ENCODE measurements at places on chromosomes 2 and 18. TPM values are rescaled to one million over a fixed set of nuclear protein-coding genes. Genes with fewer than 3 reads are reported as not detected.

IL18RAP gene
- total RNA-seq = 3.7 TPM

ALKAL2 gene
- not detected for total RNA-seq

DNA sequence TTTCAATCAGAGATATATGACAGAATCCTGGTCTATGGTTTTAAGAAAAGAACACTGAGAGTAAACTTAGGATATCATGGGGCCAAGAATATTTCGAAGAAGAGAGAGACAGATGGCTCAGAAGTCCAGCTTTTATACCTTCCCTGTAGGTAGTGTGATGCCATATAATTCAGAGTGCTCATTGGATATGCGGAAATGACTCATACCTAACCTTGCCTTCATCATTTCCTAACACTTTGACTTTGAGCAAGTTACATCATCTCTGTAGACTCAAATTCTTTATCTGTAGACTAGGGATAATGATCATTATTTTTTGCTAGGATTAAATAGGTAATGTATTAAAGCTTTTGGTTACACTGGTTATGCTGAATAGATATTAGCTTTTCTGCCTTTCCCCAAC lies 461.6 kb upstream of the CNTNAP5 start:
- no peak for ATAC-seq
- H3K4me3 ChIP-seq = no peak overlapping the region
- H3K36me3 ChIP-seq = no peaks in the 10 kb centered on the region
- no peaks in the 10 kb centered on the region for H3K4me1 ChIP-seq

DNA sequence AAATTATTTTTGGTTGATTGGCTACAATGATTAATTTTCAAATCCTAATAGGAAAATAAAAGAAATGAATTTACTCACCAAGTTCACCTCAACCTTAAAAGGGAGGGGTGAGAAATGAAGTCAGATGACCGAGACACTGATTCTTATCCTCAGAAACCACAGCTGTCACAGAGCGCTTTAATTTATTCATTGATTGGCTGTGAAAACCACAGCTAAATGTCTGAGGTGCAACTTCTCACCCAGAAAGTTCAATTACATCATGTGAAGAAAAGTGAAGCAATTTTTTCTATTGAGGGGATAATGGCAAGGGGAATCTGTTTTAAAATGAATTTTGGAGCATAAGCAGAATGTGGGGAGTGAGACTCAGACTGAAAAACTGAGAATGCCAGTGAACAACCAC lies 128.4 kb downstream of the RNF152 start:
- peak; percentile 84 for ATAC-seq
- H3K4me3 ChIP-seq = no peak overlapping the region
- H3K4me1 ChIP-seq = peaks cover 11% of the 10 kb centered on the region
- no peaks in the 10 kb centered on the region for H3K36me3 ChIP-seq
- H3K27me3 ChIP-seq = peaks cover 4% of the 10 kb centered on the region

DNA sequence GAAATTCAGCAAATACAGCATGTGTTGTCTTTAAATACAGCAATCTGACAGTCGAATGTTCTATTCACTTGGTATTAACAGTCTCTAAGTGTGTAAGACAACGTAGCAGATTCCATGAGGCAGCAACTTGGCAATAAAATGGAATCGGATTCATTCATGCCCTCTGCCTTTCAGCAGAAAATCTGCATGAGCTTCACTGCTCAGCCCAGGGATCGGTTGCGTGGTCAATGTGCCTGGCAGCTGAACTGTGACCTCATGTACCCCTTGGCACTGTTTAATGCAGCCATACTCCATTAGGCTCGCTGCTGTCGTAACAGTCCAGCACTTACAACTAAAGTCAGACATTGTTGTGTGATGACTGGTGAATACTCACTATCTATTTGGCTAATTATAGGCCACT lies 17.7 kb upstream of the RGPD4 start:
- no peaks in the 10 kb centered on the region for H3K27me3 ChIP-seq
- no peaks in the 10 kb centered on the region for H3K4me1 ChIP-seq
- no peak overlapping the region for H3K4me3 ChIP-seq
- no peak for ATAC-seq
- H3K36me3 ChIP-seq = no peaks in the 10 kb centered on the region

DNA sequence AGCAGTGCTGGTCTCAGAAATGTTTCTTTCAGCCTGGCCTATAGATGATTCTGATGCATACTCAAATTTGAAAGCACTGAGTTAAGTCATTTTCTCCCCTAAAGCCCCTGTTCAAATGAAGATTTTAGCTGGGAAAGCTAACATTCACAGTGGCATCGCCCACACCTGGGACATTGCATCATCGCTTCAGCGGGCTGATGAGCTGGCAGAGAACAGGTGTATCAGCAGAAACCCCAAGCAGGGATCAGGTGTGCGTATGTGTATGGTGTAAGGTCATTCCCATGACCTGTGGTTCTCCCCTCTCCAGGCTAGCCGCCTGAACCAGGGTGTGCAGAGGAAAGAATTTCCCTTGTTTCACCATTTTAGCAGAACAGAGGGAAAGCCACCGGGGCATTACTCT lies 56.3 kb downstream of the EPAS1 start:
- H3K27ac ChIP-seq = no peak overlapping the region
- H3K4me1 ChIP-seq = peaks cover 28% of the 10 kb centered on the region
- H3K36me3 ChIP-seq = peaks cover 10% of the 10 kb centered on the region
- no peaks in the 10 kb centered on the region for H3K27me3 ChIP-seq
- ATAC-seq = no peak

DNA sequence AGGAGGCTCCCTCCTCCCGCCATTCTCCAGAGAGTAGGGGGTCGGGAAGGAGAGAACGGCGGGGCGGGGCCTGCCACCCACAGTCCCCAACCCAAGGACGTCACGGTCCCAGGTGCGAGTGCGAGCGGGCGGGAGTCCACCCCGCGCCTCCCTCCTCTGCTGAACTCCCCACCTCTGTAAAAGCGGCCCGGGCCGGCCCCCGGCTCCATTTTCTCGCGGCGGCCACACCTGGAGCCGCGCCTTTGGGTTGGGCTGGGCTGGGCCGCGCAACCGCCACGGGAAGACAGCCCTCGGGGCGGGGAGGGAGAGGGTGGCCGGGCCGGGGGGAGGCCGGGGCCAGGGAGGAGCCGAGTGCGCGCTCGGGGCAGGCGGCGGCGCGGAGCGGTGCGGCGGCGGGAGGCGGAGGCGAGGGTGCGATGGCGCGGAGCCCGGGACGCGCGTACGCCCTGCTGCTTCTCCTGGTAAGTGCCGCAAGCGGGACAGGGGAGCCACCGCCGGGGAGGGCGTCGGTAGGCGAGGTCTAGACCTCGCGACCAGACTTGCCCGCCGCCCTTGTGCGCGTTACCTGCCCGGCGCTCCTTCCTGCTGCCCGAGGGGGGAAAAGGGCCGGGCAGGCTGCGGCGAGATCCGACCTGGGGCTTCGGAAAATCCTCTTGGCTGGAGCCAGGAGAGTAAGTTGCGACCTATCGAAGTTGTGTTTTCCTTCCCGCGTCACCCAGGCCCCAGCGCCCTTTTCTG lies at the start of gene DSG2:
Gene DSG2 (plus strand): TSS at position 342 of the 738 bp plus-strand sequence. CDS start 75 bp downstream, at position 417.
- peaks cover 47% of the 10 kb centered on the region for H3K27me3 ChIP-seq
- no peaks in the 10 kb centered on the region for H3K36me3 ChIP-seq
- ATAC-seq = peak; percentile 38
- H3K4me1 ChIP-seq = no peaks in the 10 kb centered on the region
- peak within 1 kb of the TSS; percentile 42 for H3K4me3 ChIP-seq
- H3K27ac ChIP-seq = no peak within 1 kb of the TSS

DNA sequence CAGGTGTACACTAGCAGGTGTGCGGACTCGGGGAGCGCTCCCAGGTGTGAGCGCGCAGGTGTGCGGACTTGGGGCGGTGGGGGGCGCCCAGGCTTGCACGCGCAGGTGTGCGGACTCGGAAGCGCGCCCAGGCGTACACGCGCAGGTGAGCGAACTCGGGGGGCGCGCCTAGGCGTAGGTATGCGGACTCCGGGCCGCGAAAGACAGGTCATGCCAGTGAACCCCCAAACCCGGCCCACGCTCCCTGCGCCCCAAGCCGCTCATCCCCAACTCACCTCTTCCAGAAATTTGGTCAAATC lies 342 bp downstream of the CYB5A start:
- peaks cover 8% of the 10 kb centered on the region for H3K36me3 ChIP-seq
- peaks cover 8% of the 10 kb centered on the region for H3K4me1 ChIP-seq
- H3K27ac ChIP-seq = peak overlapping the region; percentile 93
- H3K4me3 ChIP-seq = no peak overlapping the region
- no peak for ATAC-seq

GRCh38 chr18:48066225-48066652 lies 135.8 kb upstream of the SMAD2 start:
- no peaks in the 10 kb centered on the region for H3K4me1 ChIP-seq
- no peak for ATAC-seq
- H3K36me3 ChIP-seq = no peaks in the 10 kb centered on the region

- no peaks in the 10 kb centered on the region for H3K4me1 ChIP-seq
- H3K27ac ChIP-seq = no peak overlapping the region
- H3K36me3 ChIP-seq = no peaks in the 10 kb centered on the region
- no peak overlapping the region for H3K4me3 ChIP-seq
- H3K27me3 ChIP-seq = no peaks in the 10 kb centered on the region
- ATAC-seq = no peak
These were observed 981.4 kb downstream of the TMEM182 start for GRCh38 chr2:103743195-103743594.
